CD4-positive, alpha-beta T cell treated with Interleukin-17A for 4 hours (primary cell): ENCODE measurements at places on chromosomes 2 and 18.

DNA sequence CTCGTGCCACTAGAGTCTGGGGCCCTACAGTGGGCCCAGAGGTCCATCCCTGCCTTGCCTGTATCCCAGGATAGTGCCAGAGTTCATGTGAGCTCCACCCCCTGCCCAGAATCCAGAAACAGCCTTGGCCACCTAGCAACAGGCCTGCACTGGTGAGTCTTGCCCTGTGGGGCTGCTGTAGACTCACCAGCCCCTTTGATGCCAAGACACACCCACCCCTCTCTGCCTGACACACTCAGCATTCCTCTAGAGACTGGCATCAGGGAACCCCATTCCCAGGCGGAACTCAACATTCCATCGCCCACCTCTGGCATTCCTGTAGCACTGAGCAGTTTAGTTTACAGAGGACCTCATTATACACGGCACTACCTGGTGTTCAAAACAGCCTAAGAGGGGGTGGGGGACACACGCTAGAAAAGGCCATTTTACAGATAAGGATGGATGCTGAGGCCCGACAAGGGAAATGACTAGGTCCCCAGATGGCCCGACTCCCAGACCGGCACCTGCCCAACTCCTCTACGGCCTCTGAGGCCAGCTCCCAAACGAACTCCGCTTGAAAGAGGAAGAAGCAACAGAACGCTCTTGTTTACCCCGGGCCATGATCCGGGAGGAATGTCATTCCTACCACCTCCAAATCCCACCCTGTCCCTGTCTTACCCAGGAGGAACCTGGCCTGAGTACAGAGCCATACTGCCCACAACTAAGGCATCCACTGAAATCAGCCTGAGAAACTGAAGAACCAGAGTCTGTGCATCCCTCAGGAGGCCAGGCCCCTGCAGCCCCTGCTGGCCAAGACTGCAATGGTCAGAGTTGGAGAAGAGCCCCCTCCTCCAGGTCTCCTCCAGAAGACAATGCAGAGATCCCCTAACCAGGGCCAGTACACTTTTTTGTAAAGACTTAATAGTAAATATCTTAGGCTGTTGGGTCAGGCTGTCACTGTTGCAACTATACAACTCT is 180.2 kb downstream of the TNS1 start:
- DNase-seq = no peak

GRCh38 chr2:14148216-14148615 is 484.3 kb upstream of the LRATD1 start:
- DNase-seq = no peak

GRCh38 chr2:181847702-181848101 is 43.8 kb upstream of the ITPRID2 start:
- DNase-seq = no peak

DNA sequence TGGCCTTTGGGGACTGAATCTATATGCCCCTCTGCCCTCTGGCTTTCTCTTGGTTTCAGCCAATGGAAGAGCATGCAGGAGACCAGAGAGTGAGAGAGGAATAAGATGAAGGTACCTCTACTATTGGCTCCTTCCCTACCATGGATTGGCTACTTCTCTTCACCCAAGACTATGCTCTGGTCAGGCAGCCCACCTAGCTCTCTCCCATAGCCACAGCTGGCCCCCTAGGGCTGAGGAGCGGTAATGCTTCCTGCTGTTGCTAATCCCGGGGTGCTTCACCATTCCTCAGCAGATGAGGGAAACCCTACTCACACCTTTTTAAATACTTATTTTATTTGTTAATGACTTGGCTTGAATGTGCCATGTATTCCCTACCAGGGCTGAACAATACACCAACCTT is 142.4 kb downstream of the MREG start:
- no peak for DNase-seq

DNA sequence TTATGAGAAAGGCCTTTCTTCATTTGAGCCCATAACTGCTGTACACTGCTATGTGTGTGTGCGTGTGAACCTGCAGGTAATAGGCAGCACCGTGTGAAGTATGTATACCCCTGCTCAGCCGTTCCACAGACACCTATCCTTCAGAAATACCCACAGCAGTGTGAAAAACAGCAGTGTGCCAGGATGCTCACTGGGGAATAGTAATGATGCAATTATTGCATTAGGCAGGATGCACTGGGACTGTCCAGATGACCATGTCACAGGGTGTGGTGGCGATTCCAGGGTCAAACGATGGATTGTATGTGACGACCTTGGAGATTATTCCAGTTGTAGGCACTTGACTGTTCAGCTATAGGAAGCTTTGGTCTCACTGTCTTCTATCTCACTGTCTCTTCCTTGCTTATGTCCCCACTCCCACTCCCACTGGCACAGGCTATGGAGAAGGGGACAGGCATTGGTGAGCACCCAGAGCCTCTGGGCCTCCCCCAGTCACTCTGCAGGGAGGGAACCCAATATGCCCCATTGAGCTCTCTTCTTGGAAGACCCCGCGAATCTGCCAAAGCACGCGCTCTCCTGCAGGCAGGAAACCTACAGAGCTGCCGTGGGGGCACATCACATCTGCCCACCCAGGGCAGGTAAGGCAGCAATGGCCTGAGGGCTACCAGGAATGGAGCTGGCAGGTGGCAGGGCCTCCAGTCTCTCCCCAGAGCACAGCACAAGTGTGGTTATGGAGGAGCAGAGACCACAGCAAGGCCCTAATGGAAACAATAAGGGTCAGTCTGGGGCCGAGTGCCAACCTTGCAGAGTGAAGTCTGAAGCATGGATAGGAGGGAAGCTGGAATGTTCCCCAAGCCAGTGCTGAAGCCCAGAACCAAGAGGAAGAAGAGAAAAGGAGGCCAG is 518.9 kb upstream of the RAB6C start:
- no peak for DNase-seq

- no peak for DNase-seq
These were observed 111.0 kb upstream of the GPC1 start for GRCh38 chr2:240324312-240325015.

- DNase-seq = no peak
These were observed 19.1 kb downstream of the EFHD1 start for GRCh38 chr2:232652505-232652851.

DNA sequence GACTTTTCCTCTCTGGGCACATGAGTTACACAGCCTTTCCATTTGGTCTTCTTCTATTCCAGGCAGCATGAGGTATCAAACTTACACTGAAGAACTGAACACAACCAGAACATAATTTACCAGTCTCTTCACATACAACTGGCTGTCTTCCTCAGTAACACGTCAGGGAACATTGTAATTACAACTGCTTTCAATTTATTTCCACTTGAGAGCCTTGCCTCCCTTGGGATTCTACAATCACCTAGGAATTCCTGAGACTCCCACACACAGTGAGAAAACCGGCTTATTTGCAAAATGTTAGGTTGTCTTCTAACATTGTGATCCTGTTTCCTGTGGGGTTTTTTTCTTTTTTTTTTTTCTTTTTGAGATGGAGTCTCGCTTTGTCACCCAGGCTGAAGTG is 149.9 kb downstream of the TMX3 start:
- no peak for DNase-seq

DNA sequence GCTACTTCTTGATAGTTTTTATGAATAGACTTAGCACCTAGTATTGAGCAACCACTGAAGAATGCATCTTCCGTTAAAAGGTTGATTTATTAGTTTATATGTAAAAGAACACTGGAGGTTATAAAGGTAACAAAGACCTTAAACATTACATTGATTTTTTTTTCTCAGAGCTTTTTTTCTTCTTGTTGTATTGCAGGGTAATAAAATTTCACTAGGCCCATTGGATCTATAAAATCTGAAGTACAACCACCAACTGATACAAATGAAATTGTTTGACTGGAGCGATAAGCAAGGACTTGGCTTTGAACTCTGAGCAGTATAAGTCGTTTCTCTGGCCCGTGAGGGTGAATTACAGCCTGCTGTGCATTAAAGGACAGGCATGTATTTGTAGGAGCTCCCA is 344.0 kb downstream of the LRRTM1 start:
- DNase-seq = no peak

GRCh38 chr2:100919316-100919715 is 82.8 kb upstream of the RPL31 start:
- peak; percentile 17 for DNase-seq
